ENCODE measurements at places on chromosomes 1 and 21. TPM values are rescaled to one million over a fixed set of nuclear protein-coding genes. Genes with fewer than 3 reads are reported as not detected.
A peak's percentile ranks its signal among the peaks of the same experiment; 100 is the strongest.

DNA sequence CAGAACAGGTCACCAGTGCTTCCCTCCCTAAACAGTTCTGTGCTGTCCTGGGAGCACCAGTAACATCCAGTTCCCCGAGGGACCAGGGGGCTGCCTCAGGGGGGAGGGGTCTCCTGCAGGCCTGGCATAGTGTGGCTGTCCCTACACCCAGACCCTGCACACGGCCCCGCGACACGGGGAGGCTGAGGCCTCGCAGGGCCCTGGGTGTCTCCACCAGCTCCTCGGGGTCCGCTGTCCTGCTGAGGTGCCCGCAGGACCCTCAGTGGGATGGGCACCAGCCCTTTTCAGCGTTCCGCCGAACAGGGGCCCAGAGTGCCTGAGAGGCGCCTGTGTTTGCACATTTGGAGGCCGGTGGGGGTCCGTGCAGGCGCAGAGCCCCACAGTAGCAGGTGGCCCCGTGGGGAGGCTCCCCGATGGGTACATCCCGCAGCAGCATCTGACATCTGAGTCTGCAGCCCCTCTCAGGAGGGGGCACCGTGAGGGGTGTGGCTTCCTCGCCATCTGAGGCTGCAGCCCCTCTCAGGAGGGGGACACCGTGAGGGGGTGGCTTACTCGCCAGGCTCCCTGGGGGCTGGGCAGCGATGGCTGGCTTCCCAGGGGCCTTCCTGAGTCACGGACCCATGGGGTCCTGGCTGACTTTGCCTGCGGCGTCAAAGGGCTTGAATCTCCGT, 18.5 kb upstream of the C1orf159 start:
- no peak for DNase-seq

DNA sequence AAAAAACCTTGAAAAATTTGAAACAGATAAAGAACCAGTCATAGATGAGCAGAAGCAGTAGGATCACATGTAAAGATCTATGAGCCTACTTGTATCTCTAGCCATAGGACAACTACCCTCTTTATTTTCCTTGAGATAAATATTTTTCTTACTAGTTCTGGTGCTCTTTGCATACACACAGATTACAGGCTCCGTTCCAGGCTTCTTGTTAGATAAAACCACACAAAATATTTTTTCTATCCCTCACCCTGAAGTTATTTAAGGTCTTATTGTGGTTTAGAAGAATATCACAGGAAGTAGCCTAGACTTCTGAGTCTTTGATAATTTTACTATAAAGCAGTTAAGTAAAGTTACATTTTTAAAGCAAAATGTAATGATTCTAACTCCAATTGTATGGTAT, 512.2 kb downstream of the NEGR1 start:
- DNase-seq = no peak

DNA sequence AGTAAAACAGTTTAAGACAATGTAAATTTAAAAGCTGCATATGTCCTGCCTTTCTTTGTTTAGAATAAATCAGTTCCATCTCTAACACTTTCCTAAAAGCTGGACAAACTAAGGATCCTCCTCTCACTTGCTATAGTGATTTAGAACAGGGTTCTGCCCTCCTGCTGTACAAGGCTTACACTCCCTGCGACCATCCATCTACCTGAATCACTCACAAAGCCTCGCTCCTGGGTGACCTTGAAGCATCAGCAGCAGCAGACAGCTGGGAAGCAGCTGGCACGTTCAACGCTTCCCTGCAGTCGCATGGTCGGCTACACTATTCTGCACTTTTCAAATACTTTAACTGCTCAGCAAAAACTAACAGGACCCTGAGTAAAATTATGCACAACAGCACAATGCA, 128.0 kb downstream of the NTPCR start:
- DNase-seq = no peak

DNA sequence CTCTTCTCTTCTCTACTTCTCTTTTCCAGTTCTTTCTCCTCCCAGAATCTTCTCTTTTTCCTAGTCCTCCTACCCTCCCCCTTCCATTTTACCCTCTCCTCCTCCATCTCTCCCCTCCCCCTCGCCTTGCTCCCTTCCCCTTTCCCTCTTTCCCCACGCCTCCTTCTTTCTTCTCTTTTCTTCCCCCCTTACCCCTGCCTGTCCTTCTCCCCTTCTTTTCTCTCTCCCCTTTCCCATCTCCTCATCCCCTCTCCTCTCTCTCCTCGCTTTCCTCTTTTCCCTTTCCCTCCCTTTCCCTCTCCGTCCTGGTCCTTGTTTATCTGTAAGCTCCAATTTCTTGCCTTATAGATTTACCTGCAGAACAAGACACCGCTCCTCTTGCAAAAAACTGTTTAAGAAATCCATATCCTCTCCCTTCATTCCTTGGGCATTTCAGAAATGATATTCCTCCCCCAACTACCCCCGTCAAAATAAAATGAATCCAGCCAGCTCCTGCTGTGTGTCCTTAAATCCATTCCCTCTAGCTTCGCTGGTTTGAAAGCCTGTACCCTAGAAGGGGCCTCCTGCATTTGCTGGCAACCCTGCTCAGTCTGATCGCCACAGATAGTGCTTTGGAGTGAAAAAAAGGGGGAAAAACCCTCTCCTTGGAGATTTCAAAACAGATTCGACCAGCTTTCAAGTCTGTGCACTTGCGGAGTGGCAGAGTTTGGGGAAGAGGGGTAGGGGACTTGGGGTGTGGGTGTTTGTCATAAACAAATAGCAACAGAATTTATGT, 89.4 kb downstream of the PAPPA2 start:
- DNase-seq = no peak

DNA sequence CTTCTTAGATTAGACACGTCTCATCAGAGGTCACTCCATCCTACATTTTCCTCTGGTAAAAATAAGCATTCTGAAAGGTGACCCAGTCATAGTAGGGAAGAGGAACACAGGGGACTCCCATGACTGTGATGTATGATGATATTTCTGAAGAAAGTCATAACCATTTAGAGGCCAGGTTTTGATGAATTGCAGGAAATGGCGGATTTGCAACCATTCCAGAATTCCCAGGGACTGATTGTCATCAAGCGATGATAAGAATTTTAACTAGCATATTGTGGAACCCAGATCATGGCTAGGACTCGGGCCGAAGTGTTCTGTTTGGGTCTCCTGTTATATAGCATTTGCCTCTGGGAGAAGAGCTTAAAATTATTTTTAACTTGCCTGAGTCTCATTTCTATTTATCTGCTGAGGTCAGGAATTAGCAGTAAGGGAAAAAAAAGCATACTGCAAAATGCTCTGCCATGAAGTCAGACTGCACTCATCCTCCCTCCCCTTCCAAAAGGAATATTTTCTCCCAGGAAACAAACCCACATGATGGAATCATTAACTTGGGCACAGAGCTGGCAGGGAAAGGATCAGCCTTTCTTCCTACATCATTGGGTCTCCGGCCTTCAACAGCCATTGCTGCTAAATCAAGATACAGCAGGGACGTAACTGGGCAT, 286.7 kb downstream of the HLX start:
- DNase-seq = no peak

DNA sequence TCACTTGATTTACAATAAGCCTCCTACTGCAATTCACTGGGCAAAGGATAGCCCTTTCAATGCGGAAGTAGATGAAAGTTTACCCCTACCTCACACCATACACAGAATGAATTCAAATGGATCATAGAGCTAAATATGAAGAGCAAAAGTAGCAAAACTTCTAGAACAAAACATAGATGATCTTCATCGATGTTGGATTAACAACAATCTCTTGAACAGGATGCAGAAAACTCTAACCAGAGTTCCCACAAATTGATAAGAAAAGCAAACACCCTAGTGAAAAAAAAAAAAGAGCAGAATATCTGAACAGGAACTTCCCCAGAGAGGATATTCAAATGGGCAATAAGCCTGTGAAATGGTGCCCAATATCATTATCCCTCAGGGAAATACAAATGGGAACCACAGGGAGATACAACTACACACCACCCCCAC, 1.9 kb upstream of the UBASH3A start:
- DNase-seq = no peak

- peak; percentile 28 for DNase-seq
These were observed 17.3 kb upstream of the LRP8 start for GRCh38 chr1:53344921-53345838.

DNA sequence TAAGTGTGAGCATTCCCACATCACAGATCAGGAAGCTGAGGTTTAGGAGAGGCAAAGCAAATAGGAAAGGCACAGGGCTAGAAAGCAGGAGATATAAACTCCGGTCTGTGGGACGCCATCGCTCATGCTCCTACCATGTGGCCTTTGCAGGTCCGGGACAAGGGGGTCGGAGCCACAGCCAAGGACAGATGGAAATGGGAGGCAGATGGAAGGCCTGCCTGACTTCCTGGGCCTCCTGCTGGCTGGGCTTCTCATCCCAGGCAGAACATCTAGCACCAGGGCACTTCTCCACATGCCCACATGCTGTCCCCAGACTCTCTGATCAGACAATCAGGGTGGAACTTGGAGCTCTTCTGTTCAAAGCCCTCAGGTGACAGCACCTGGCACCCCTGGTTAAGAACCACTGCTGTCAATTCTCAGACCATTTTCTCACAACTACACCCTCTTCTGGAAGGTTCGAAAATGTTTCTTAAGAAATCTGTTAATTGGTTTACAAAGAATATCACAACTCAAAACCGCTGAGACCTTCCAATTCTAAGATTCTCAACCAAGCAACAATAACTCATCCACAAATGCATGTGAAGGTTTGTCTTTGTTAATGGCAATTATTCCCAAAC, 173.3 kb upstream of the EDN2 start:
- DNase-seq = no peak

DNA sequence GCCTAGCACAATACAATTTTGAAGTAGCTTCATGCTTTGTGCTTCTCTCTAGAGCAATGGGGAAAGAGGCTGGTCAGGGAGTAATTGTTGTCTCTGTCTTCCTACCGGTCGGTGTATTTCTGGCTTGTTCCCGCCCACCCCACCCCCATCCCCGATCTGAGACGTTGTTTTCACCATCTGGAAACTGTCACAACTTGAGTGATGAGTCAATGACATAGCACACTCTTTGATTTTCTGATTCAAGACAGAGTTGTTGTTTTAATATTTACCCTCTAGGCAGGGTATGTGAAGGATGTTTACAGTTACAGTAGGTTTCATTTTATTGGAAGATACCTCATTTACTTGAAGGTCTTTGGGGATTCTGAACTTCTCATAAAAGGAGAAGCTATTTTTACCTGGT, 7.0 kb downstream of the IL12RB2 start:
- no peak for DNase-seq

DNA sequence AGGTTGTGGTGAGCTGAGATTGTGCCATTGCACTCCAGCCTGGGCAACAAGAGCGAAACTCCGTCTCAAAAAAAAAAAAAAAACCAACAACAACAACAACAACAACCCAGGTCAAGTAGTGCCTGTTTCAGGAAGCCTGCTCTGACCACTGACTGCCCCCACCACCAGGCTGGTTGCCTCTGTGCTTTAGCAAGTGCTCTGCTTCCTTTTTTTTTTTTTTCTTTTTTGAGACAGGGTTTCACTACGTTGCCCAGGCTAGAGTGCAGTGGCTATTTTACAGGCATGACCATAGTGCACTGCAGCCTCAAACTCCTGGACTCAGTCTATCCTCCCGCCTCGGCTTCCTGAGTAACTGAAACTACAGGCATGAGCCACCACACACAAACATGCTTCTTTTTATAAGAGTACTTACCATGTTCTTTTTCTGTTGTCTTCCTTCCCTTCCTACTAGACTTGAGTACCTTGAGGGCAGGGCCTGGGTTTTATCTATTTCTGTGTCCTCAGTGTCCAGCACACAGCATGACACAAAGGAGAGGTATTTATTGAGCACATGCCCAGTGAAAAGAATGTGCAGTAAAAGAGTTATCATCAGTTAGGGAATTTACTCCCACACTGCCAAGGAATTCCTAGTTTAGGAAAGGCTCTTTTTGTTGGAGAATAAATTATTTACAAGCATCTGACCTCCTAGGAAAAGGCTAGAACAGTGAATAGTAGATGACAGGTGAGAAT, 9.9 kb upstream of the COA7 start:
- DNase-seq = no peak

GRCh38 chr1:94107141-94107540, 13.8 kb downstream of the ABCA4 start:
- DNase-seq = no peak

The CRNN gene
- not detected for total RNA-seq

Data from Peyer's patch (tissue), 4 donors.